Activated effector memory CD4-positive, alpha-beta T cell treated with Interleukin-2 at 50 U/mL for 16 hours (primary cell): ENCODE measurements at places on chromosomes 4 and X.

GRCh38 chrX:102712981-102713625 is 855 bp downstream of the GPRASP2 start:
- no peak for DNase-seq

- DNase-seq = no peak
Observed at GRCh38 chrX:43467608-43468234, 188.4 kb upstream of the MAOA start.

GRCh38 chr4:55830716-55831115 is 11.1 kb downstream of the EXOC1L start:
- DNase-seq = no peak

DNA sequence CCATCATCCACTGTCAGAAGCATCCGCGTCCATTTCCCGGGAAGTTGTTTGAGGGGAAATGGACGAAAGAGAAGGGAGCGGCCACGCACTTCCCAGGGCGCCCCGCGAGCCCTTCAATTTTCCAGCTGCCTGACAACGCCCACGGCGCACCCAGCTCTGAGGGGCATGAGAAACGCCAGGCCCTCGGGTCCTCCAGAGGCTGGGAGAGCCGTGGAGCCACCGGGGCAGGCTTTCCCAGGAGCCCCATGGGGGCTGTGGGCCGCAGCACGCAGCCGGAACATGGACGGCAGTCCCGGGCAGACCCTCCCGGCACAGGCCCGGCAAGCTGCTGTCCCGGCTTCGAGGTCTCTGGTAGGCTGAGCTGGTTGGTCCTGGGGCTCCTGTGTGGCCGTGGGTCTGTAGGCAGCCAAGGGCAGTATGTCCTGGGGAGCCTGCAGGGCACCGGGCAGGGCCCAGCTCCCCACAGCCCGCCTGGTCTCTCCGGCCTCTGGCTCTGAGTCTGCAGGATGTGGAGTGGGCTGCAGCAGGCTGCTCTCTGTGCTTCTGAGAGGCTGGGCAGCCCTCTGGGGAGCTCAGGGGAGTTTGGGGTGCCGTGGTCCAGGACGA is 115.2 kb downstream of the FAM53A start:
- no peak for DNase-seq

DNA sequence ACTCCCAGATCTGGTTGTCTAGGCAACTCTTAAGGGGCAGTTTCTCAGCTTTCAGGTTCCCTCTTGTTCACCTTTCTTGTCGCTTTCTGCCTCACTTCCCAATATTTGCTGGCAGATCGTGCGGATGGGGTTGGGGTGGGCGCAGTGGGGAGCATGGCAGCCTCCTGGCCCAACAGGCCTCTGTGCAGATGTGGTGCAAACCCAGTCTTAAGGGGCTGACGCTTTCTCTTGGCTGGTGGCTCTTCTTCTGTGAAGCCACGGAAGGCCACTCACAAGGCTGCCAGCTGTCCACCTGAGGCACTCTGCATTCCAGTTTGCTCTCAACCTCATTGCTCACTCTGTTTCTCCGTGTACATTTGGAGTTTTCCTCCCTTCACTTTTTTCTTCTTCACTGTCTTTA is 61.7 kb downstream of the NBDY start:
- DNase-seq = no peak

DNA sequence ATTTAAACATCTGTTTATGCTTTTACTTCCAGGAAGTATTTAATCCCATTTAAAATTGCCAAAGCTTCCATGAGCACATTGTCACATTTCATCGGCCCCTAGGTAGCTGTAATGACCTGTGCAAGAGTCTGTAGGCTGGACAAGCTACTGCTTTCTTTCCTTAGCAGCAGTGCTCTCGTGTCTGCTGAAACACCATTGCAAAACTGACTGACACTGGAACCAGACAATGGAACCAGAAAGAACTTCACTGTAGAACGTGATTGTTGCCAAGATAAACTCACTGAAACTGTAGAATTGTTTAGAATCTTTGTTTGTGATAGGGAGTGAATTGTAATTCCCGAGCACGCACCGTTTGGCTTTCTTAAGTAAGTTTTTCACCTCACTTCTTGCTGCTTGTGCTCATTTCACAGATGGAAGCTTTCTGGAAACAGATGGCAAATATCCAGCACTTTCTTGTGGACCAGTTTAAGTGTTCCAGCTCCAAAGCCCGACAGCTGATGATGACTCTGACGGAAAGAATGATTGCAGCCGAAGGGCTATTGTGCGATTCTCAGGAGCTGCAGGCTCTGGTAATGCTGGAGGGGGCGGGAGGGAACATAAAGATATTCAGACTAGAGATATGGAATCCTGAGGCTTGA is 36.9 kb downstream of the EVC start:
- no peak for DNase-seq

DNA sequence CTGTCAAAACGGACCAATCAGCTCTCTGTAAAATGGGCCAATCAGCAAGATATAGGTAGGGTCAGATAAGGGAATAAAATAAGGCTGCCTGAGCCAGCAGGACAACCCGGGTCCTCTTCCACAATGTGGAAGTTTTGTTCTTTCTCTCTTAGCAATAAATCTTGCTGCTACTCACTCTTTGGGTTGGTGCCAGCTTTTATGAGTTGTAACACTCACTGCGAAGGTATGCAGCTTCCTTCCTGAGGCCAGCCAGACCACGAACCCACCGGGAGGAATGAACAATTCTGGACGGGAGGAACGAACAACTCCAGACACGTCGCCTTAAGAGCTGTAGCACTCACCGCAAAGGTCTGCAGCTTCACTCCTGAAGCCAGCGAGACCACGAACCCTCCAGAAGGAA is 287.8 kb downstream of the RAPGEF2 start:
- DNase-seq = no peak

- DNase-seq = no peak
Observed at GRCh38 chr4:82968972-82969371, 41.7 kb downstream of the LIN54 start.

DNA sequence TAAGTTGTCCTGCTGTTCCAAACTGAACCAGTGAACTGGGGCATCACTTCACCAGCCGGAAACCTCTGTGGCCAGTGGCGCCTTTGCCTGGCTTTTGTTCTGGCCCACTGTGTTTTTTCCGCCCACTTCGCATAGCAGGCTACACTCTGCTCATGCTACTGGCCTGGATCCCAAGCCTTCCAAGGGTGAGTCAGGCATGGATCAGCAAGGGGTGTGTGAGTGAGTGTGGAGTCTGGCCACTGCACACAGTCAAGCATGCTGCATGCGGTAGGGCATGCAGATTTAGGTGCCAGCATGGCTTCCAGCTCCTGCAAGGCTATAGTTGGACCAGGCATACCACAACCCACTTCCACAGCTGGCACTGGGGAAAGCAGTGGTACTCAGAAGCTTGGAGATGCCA is 1967.9 kb downstream of the C4orf33 start:
- no peak for DNase-seq

DNA sequence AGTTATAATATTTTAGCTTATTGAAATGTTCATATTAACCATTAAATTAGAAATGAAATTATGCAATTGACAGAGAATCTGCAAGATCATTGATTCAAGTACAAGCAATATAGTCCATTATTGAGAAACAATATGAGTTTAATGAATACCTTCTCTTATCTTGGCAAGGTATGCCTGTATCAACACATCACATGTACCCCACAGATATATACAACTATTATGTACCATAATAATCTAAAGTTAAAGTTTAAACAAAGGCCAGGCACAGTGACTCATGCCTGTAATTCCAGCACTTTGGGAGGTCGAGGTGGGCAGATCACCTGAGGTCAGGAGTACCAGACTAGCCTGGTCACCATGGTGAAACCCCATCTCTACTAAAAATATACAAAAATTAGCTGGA is 514.7 kb downstream of the PCDH7 start:
- DNase-seq = no peak

DNA sequence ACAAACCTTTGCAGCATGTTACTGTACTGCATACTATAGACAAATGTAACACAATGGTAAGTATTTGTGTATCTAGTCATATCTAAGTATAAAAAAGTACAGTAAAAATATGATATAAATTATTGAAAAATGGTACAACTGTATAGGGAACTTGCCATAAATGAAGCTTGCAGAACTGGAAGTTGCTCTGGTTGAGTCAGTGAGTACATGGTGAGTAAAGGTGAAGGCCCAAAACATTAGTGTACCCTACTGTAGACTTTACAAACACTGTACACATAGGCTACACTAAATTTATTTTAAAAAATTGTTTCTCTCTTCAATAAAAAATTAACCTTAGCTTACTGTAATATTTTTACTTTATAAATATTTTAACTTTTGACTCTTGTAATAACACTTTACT is 25.8 kb downstream of the SPIN3 start:
- DNase-seq = no peak

GRCh38 chr4:15451181-15451865 is 18.4 kb upstream of the CC2D2A start:
- no peak for DNase-seq

GRCh38 chr4:6273661-6273990 is 4.0 kb downstream of the WFS1 start:
- DNase-seq = no peak

DNA sequence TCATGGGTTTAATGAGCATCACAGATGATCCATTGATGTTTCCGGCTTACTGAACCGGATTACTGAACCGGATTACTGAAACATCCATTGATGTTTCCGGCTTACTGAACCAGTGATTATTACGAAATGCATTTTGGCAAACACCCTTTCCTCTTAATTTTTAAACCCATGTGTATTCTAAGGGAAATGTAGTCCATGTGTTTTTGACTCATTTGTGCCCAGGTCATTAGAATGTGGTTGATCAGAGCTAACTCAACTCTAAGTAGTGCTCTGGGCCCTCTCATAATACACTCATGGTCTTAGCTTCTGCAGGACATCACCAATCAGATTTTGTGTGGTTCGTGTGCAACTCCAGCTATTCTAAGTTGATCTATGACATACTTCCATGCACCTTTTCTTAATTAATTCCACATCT is 141.6 kb downstream of the SPATA18 start:
- no peak for DNase-seq

GRCh38 chrX:105315248-105315647 is 94.8 kb upstream of the TEX13A start:
- DNase-seq = no peak

- DNase-seq = no peak
Observed at GRCh38 chr4:37989398-37990260, 29.4 kb downstream of the PTTG2 start.

DNA sequence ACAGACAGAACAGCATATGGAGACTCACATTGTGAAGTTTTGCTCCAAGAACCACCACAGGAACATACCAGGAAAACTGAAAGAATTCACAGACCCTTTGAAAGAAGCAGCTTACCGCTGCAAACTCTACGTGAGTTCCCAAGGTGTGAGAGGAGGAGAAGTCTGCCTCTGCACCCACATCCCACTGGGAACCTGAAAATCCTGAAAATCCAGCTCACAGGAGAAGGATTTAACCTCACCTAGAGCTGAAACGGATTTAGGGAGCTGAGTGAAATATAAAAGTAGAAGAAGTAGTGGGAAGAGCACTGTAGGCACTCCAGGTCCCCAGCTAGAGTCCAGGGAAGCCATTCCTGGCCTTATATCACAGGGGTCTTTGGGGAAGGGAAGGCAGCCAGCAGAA is 80.0 kb downstream of the FHIP1A start:
- no peak for DNase-seq

GRCh38 chr4:101793397-101793796 is 2.9 kb downstream of the BANK1 start:
- no peak for DNase-seq

- DNase-seq = no peak
Observed at GRCh38 chr4:150130933-150131332, 52.7 kb downstream of the DCLK2 start.

DNA sequence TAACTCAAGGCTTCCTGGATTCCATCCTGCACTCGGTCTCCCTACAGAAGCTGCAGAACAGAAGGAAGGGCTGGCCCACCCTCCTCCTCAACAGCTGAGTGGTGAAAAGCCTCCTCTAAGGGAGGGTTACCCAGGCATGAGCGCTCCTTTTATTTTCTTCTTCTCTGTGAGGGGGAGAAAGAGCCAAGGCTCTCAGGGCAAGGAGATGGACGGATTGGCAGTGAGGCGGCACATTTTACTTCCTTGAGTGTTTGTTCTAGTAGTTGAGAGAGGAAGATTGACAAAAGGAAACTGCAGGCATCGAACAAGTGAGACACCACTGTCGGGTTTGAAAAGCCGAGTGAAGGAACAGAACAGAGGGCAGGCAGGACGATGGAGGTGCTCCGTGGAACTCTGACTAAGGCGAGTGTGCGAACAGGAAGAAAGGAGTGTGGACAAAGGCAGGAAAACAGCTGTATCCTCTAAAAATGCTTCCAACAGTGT is 38.4 kb upstream of the STS start:
- no peak for DNase-seq

- no peak for DNase-seq
Observed at GRCh38 chr4:169246279-169246678, 24.5 kb downstream of the SH3RF1 start.

DNA sequence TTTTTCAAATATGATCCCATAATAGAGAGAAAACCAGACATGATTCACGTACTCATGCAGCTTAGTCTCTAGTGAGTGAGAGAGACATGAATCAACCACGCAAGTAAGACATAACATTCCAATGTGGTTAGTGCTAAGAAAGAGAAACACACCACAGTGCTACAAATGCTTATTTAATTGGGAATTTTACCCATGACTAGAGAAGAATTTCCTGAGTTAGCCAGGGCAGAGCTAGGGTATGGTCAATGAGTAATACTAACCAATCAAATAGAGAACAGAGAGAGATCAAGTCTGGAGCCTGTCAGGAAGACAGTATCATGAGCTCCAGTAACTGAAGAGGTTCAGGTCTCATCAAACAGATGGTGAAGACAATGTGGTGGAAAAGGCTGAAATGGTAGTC is 495.2 kb downstream of the PDGFC start:
- DNase-seq = no peak

GRCh38 chrX:113136836-113137235 is 296.2 kb upstream of the AMOT start:
- no peak for DNase-seq

DNA sequence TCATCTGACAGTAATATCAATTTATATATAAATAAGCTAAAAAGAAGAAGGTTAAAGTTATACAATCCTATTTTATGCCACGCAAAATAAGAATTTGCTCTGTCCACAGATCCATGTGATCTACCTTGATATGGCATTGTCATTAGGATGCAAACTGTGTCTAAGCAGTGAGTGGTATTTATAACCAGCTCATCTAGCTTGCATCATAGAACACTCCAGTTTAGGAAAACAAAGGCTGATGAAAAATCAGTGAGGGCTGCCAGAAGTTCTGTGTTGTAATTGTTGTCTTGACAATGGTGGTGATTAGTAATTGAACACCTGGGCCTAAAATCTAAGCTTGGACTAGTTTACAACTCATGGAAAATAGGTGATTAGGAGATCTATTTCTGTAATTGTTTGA is 111.0 kb downstream of the CPE start:
- DNase-seq = no peak
